ENCODE measurements at places on chromosomes 12 and 14.

DNA sequence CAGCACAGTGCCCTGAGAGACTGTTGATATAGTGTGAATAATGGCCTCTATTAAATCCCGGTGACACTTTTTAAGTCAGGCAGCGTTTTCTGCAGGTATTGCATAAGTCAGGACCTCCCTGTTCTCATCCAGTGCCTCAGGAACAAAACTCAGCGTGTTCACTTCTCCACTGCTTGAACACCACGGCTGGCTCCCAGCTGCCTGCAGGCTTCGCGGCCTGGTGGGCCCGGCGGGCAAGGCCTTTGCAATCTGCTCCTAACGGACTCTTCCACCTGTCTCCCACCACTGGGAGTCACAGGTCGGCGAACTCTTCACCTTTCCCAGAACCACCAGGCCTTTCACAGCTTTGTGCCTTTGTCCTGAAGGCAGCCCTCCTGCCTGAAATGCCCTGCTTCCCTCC lies 18.7 kb downstream of the RFX4 start:
- no peak for DNase-seq

- no peak for DNase-seq
These were observed 1.4 kb upstream of the RNASE10 start for GRCh38 chr14:20503898-20504297.

DNA sequence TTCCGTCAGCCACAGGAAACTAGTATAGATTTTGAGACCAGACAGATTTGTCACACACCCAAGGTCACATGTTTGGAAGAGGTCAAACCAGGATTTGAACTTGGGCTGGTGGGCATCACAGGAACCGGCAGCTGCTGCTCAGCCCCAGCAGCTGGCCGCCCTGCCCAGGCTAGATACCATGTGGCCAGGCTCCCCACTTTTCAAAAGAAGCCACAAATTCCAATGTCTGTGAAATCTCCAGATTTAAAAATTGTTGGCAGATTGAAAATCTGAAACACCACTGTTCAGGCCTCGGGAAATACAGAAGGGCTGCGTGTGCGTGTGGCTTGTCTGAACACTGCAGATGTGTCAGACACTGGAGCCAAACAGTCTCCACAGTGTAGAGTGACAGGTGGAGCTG lies 30.4 kb downstream of the MMAB start:
- no peak for DNase-seq

DNA sequence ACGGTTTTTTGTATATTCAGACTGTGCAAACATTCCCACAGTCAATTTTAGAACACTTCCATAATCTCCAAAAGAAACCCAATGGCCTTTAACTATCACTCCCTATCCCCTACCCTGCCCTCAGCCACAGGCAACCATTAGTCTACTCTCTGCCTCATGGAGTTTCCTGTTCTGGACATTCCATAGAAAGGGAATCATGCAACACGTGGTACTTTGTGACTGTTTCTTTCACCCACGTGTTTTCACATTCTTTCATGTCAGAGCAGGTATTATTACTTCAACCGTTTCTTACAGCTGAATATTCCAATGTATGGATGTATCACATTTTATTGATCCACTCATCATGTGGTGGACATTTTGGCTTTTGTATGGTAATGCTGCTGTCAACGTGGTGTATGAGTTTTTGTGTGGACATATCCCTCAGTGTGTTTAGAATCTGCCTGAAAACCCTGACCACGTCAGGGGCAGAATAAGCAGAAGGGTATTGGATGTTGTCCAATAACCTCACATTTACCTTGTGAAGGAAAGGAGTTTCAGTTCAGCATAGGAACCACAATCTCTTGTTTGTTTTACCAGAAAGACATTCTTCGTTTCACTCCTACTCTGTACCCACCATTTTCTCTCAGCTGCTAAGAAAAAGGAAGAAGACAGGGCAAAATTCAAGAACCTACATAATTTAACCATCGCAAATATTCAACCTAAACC lies 107.5 kb upstream of the DYRK2 start:
- DNase-seq: no peak

DNA sequence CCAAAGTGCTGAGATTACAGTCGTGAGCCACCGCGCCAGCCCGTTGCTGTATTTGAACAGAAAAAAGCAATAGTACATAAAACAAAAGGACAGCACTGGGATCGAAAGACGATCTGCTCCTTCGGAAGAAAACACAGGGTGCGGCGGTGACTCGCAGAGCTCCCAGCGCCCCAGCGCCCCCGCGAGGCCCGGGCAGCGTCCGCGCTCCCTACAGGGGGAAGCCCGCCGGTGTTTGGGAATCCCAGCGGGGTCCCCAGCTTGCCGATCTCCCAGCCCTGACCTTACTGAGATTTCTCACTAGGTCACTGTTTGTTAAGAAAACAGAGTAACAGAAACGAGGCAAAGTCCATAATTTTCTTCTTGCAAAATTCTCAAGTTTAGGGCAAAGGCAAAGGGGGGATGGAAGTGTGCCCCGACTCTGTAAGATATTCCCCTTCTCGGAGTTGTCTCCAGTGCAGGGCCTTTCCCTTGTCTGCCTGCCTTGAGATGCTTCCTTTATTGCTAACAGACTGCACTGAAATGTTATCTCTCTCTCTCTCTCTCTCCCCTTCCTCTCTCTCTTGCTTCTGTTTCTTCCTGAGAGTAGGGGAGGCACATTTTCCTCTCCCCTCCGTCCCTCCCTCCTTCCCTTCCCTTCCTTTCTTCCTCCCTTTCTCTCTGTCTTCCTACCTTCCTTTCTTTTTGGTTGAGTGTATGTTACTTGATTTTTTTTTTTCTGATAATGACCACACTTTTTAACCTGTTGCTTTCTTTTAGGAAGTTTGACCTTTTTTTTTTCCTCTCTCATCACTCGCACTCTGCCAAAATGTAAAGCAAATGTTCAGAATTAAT lies 91.9 kb downstream of the TMEM30B start:
- DNase-seq: no peak

DNA sequence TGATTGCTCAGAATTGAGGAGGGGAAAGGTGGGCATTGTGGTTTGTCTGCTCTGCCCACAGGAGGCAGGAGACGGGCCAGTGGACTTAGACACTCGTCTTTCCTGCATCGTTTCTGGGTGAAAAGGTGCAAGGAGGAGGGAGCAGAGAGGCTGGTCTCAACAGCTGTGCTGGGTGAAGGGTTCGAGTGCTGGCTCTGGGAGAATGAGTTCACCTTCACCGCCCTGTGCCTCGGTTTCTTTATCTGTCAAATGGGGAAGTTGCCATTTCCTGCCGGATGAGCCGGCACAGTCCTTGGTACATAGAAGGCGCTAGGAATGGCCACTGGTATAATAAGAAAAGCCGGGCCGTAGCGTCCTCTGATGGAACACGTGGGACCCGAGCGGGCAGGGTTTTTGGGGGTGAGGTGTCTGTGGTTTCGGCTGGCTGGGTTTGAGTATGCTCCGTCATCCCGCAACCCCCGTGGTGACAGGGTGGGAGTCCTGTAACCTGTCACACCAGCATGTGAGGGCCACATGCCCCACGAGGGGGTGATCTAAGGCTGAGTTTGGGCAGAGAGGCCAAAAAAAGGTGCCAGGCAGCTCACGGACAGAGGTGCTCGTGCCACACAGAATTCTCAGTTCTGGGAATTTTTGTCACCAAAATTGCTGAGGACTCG lies 7.3 kb downstream of the BCL7A start:
- DNase-seq: no peak

- DNase-seq: no peak
These were observed 53.3 kb downstream of the BEGAIN start for GRCh38 chr14:100533656-100534485.

GRCh38 chr12:15996254-15996653 lies 85.1 kb downstream of the DERA start:
- no peak for DNase-seq

DNA sequence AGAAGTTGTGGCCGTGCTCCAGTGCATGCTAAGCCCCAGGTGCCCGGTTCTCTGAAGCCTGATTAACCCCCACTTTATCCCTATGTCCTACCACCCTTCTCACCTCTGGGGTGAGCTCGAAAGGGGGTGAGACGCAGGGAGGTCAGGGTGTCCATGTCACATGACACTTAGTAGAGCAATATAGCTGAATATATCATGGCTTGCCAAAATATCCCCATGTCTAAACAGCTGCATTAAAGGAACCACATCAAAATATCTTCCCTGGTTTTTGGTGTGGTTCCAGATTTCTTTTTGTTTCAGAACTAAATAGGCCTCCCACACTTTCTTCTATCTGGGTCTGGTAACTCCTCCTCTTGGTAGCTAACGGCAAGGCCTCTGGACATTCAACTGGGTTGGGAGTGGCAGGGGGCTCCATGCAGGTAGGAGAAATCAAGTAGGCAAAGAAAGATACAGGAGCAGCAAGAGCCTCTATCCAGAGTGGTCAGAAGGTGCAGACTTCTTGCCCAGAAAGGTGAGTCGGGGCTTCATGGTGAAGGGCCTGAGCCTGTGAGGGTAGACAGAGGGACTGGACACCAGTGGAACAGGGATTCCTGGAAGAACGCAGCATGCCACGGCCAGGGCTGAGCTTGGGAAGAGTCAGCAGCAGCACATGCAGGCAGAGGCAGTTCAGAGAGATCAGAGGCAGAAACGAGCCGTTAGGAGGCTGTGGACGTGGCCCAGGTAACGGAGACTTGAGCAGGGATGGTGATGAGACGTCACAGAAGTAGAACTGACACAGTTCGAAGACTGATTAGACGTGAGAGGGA lies 202.8 kb upstream of the DIO3 start:
- DNase-seq: no peak

GRCh38 chr12:52437508-52437907 lies 3.3 kb upstream of the KRT75 start:
- DNase-seq: no peak

- DNase-seq: no peak
These were observed 48.7 kb upstream of the TRAF3 start for GRCh38 chr14:102728501-102728900.
